Spinal cord (tissue), 10 donors: ENCODE measurements at places on chromosomes 3 and 15. TPM values are rescaled to one million over a fixed set of nuclear protein-coding genes. Genes with fewer than 3 reads are reported as not detected.

ARL14 gene
- polyA plus RNA-seq, result not detected

CCR1 gene
- polyA plus RNA-seq, result 3.0 TPM

LEKR1 gene
- polyA plus RNA-seq, result 1.9 TPM

ZNF80 gene
- polyA plus RNA-seq, result not detected
